Osteoblast (primary cell): ENCODE measurements at places on chromosomes 7 and 10. TPM values are rescaled to one million over a fixed set of nuclear protein-coding genes. Genes with fewer than 3 reads are reported as not detected.

CALML5 gene
- not detected in 2 replicates for total RNA-seq

TDRD1 gene
- 0.59 and 0.72 TPM in 2 replicates for total RNA-seq

PAX4 gene
- total RNA-seq = not detected in 2 replicates

IFIT1 gene
- total RNA-seq = 19.7 and 34.4 TPM in 2 replicates

HGF gene
- total RNA-seq = 41.3 and 69.8 TPM in 2 replicates

OLAH gene
- not detected in 2 replicates for total RNA-seq

MET gene
- total RNA-seq = 55.0 and 61.9 TPM in 2 replicates

ANKRD26 gene
- total RNA-seq = 10.9 and 15.6 TPM in 2 replicates

SPACDR gene
- 0.36 TPM in 1 of 2 replicates, not detected in the other for total RNA-seq

ICA1 gene
- 1.2 and 2.2 TPM in 2 replicates for total RNA-seq
